ENCODE measurements at places on chromosomes 4 and X. TPM values are rescaled to one million over a fixed set of nuclear protein-coding genes. Genes with fewer than 3 reads are reported as not detected.
A peak's percentile ranks its signal among the peaks of the same experiment; 100 is the strongest.

Gene MAML3
- 0.13 TPM for total RNA-seq

Gene CT45A2
- total RNA-seq, result not detected

Gene TRAM1L1
- 3.3 TPM for total RNA-seq

Gene TRIM75
- not detected for total RNA-seq

Gene H2AZ1
- 635 TPM for total RNA-seq

Gene MAGEA12
- total RNA-seq, result not detected

Gene LONRF3
- total RNA-seq, result not detected

Gene P2RY4
- total RNA-seq, result not detected

Gene MGARP
- 105 TPM for total RNA-seq

Gene HPGD
- not detected for total RNA-seq

Gene SRPX
- 6.2 TPM for total RNA-seq

Gene BEND2
- not detected for total RNA-seq

Gene NUP62CL
- not detected for total RNA-seq

Gene TBC1D9
- total RNA-seq, result 7.9 TPM

Gene NHS
- 0.10 TPM for total RNA-seq

Gene CXorf49B
- total RNA-seq, result not detected

DNA sequence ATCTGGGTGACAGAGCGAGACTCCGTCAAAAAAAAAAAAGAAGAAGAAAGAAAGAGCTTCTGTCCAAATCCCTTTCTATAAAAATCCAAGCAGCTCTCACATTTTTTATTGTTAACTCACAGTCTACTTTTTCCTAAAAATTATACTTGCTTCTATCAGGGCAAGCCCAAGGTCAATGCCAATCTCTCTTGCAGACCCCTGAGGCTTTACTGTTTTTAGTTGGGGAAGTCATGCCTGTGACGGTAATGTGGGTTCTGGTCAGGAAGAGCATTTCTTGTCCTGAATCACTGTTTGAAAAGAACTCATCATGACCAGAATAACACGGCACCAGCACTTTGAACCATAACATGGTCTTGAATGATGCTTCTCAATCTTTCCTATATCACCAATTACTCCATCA lies 54.6 kb upstream of the CITED1 start:
- no peak for DNase-seq

- no peak for DNase-seq
These were observed 124.1 kb downstream of the FHDC1 start for GRCh38 chr4:153060196-153060595.

GRCh38 chrX:118551426-118551825 lies 55.8 kb downstream of the DOCK11 start:
- no peak for DNase-seq

- DNase-seq, result no peak
These were observed 27.6 kb downstream of the NUDT6 start for GRCh38 chr4:122894827-122895226.

DNA sequence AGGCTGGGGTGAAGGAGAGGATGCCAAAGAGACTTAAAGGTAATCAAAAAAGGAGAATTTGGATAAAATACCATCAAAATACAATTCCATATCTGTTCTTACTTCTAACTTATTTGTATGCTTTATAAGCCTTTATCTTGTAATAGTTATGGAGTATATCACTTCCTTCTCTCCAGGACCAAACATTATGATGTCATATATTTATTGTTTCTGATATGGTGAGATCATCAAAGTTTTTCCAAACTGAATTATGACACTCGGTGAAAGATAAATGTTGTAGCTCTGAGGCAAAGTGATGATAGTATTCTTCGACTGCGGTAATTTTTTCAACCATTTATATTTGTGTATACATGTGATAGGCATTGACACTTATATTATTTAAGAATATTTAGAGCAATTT lies 619.3 kb upstream of the TECRL start:
- no peak for DNase-seq

GRCh38 chrX:10174051-10174450 lies 17.3 kb downstream of the CLCN4 start:
- DNase-seq, result no peak

- DNase-seq, result no peak
These were observed 17.1 kb downstream of the RPS6KA6 start for GRCh38 chrX:84170931-84171330.

GRCh38 chr4:168501407-168501806 lies 4.6 kb downstream of the PALLD start:
- no peak for DNase-seq

DNA sequence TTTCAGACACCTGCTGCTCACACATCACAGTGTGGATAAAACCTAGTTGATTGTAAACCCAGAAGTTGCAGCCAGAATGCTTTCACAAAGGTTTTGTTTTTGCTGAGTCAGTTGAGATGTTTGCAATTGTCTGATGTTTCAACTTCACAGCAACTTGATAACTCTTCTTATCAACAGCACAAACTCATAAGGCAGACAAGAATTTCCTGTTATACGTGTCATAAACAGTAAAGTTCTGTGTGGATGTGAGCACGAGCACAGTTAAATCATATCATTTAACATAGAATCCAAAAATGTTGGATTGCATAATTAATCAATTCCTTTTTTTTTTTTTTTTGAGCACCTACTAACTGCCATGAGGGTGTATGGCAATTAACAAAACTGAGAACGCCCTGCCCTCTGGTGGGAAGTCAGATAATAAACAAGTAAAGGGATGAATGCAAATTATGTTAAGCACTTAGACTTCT lies 512.2 kb downstream of the PDHA2 start:
- no peak for DNase-seq

- DNase-seq, result no peak
These were observed 235.6 kb upstream of the HHIP start for GRCh38 chr4:144410230-144410783.

GRCh38 chrX:9557091-9557490 lies 92.2 kb downstream of the TBL1X start:
- DNase-seq, result no peak

GRCh38 chrX:38214551-38215531 lies 5.8 kb downstream of the SRPX start:
- DNase-seq, result peak; percentile 23

DNA sequence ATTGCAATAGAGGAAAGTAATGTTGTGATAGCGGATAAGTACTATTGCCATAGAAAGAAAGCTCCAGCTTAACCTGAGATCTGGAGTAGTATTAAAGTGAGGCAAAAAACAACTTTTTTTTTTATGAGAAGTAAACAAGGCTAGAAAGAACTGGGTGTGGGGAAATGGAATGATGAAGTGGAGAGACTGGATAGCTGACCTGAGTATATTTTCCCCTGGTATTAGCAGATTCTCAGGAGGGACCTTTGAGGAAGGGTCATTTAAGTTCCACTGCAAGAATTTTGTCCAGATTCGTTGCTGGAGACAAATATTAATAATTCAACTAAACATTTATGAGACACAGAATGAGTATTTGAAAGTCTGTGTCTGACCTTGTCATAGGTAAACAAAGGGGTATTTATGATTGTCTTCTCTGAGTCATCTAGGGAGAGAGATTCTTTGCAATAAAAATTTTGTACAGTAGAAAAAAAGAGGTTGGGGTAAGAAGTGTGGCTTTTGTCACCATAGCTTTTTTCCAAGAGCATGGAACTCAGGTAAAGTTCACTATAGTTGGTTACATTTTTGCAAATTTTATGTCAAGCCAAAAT lies 2095.9 kb downstream of the ARAP2 start:
- DNase-seq, result no peak

DNA sequence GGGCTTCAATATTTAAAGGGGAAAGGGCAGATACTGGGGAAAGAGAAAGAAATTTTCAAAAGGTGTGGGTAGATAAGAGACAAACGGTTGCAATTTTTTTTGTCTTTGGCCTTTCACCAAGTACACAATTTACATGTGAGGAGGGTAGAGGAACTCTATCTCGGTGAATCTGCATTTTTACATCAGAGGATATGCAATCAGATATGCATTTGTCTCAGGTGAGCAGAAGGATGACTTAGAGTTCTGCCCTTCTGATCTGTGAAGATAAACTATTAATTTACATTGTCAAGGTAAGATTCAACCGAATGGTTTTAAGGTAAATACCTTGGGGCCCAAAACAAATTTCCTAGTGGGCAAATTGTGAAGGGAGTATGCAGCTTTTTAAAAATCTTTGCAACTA lies 169.9 kb downstream of the COX18 start:
- no peak for DNase-seq

DNA sequence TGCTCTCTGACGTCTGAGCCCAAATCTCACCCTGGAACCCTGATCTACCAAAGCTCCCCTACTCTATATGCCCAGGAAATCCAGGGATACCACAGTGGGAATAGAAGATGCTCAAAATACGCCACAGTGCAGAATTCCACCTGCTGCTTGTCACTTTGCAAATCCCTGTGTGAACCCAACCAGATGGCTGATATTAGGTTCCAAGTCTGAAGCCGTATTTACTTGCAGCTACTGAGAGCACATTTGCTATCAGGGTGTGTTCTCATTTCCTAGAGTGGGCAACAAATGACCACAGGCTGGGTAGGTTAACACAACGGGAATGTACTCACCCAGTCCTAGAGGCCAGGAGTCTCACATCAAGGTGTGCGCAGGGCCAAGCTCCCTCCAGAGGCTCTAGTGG lies 126.8 kb downstream of the MXRA5 start:
- no peak for DNase-seq

- DNase-seq, result no peak
These were observed 48.9 kb downstream of the SLC34A2 start for GRCh38 chr4:25704516-25704915.

GRCh38 chrX:140917354-140918115 lies 84.9 kb upstream of the SPANXB1 start:
- DNase-seq, result no peak

DNA sequence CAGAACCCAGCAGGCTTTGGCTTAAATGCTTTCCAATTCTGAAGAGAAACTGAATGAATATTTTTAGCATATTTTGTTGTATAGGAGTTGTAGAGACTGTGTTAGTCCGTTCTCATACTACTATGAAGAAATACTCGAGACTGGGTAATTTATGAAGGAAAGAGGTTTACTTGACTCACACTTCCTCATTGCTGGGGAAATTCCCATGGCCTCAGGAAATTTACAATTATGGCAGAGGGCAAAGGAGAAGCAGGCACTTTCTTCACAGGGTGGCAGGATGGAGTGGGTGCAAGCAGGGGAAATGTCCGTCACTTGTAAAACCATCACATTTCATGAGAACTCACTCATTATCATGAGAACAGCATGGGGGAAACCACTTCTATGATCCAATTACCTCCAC lies 291.7 kb downstream of the PACRGL start:
- DNase-seq, result no peak

- DNase-seq, result no peak
These were observed 63.9 kb upstream of the TRIM2 start for GRCh38 chr4:153140294-153140693.

DNA sequence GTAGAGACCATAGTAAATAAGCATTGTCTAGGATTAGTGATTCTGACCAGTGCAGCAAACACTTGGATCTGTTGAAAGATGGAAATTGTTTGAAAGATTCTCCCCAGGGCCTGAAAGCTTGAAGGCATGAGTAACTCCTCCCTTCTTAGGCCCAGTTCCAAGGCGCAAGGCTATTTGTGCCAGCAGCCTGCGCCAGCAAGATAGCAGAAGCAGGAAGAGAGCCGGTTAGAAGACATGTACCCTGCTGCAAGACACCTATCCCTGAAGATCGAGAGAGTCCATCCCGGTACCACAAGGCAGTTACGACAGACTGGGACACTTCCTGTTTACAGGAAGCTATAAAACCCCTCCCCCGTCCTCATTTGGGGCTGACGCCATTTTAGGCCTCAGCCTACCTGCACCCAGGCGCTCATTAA lies 72.4 kb upstream of the JADE1 start:
- no peak for DNase-seq

DNA sequence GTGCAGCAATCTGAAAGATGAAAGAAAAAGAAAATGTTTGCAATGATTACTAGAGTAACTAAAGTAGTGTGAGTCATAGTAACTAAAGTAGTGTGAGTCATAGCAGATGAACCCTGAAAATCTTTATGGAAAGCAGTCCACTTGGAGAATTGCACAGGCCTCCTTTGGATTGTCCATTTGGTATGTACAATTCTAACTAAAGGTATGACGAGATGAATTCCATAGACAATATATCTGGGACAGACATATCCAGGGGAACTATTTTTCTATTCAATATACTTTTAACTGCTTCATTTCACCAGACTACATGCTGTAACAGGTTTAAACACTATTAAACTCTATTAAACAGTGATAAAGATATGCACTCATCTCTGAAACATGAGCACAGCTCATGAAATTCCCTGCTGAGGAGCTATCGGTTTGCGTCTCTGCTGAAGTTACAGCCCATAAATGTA lies 798.7 kb downstream of the PCDH7 start:
- no peak for DNase-seq

DNA sequence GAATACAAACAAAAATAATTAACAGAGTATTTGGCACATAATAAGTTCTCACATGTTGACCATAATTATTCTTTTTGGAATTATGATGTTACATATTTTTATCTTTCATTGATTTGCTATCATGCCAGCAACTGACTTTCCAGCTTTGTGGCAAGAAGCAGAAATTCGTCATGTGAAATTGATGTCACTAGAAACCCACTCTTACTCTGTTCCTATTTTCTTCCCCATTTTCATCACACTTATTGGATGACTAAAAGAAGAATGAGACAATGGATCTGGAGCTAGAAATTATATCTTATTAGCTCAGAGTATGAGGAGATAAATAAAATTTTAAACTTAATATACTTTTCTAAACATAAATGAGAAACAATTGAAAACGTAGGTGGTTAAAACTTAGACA lies 31.9 kb downstream of the EGF start:
- DNase-seq, result no peak

DNA sequence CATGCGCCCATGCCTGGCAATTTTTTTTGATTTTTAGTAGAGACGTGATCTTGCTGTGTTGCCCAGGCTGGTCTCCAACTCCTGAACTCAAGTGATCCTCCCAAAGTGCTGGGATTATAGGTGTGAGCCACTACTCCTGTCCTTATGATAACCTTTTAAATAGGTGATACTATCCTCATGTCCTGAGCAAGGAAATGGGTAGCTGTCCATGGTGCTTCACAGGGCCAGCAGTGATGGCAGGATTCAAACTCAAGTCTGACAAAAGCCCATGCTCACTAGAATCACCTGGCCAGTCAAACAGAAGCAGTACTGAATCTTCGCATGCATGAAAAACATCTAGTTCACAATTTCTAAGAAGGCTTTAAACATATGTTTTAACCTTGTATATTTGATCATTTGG lies 235.1 kb downstream of the NR3C2 start:
- no peak for DNase-seq

DNA sequence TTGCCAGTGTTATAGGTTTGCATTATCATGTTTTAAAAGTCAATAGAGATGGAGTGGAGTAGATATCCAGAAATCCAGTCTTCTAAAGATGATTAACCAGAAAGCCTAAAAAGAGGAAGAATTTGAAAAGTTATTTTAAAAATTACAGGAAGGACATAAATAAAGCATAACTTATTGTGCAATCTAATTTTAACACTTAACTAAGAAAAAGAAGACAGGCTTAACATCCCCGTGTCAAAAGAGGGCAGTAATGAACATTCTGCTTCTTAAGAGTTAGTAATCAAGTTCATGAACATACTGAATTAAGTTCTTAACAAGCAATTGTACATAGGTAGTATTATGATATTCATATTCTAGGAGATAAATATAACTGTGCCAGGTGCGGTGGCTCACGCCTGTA lies 39.3 kb downstream of the ELF2 start:
- DNase-seq, result no peak

All from MG63 (cell line).